ENCODE measurements at places on chromosomes 3 and 15.

DNA sequence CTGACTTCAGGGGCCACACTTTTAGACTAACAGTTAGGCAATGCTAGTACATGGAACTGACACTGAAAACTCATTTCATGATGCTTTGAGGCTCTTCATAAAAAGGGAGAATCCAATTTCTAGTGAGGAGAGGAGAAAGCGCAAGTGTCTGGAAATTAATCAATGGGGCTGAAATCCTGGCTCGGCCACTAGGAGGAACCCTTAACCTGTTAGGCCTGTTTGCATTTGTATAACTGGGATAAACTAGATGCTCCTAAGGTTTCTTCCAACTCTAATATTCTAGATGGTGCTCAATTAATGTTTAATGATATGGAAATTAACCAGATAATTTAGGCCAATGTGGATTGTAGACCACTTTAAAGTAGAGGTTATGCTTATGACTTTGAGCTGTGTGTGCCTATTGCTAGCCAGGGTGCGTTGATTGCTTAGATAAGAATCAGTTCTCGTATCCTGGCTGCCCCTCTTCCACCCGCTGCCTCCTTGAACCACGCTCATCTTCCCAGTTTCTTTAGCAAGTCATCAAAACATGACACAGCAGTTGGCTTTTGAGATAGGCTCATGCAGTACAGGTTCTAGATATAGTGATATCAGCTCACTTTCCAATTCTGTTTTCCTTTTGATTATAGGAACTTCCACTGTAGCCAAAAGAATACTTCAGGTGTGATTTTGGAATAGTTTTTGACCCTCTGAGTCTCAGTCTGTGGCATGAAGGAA is 16.8 kb upstream of the CRBN start:
- peak; percentile 65 for DNase-seq

DNA sequence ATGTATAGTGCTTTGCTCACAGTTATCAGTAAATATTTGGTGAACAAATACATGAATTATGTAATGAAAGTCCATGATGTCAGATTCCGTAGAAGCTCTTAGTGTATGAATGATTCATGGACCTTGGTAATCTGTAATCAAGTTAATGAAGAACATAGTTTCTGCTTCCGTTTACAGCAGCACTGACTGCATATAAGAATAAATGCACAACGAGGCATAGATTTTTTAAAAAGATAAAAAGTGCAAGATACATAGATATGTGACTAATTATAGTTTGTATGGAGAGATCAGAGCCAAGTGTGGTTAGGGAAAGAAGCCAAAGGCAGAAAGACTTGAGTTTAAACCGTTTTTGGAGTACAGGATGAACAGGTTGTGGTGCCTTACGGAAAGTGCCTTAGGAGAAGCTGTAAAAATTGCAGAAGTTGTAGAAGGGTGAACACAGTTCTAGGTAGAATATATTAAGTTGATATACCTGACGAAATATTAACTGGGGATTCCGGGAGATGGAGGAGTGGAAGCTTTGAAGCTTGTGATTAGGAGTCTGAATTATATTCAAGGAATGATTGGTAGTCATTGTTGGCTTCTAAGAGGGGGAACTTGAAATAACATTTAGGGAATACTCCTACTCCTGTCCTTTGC is 293.1 kb downstream of the NLGN1 start:
- DNase-seq = no peak

DNA sequence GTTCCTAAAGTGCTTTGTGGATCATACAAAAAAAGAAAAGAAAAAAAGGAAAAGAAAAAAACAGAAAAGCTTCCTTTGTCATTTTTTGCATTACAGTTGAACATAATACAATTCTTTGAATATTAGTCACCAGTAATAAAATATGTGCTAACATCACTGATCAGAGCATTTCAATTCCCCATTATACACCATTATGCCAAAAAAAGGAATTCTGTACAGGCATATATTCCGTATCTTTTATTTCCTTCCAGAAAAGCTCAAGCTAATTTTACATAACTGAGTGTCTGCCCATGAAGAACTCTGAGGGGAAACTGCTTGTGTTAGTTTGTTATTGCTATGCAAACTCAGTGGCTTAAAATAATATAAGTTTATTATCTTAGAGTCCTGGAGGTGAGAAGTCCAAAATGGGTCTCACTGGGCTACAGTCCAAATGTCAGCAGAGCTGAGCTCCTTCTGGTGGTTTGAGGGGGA is 377.9 kb downstream of the GAP43 start:
- no peak for DNase-seq

- no peak for DNase-seq
These were observed 6.5 kb upstream of the CPEB1 start for GRCh38 chr15:82653483-82654168.

DNA sequence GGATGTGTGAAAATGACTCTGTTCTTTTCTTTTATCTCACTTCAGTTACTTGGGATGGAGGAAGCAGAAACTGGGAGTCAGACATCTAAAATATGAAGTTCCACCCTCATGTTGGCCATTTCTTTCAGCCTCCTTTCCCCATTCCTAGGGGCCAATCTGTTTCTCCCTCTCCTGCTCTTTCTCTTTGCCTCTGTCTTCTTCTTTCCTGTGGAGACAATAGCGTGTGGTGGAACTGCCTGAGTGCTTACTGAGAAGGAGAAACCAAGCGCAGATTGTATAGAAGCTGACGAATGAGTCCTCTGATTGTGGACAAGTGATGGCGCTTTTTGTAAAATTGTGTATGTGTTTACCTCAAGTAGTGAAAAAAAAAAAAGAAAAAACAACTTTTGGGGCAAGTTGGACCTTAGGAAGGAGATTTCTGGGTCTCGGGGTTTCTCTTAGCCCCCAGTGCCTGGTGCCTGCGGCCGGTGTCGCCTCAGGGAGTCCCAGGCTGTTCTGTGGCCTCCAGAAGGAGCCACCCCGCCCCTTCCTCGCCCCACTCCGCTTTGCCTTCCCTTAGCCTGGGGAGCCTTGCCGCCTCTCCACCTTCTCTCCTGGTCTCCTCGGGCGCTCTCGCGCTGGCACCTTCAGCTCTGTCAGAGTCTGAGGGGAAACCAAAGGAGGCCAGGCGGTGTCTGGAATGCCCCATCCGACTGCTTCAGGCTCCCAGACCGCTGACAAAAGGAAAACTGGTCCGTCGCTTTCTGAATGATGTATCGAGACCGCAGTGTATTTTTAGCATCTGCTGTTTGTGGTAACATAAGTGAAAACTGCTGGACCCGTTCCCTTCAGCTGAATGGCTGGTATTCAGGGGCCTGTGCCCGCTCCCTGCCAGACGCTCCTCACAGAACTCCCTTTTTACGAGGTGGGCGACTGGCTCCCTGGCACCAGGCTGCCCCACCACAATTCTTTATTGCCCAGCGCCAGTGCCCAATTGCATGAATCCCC is 30.1 kb downstream of the SCG5 start:
- peak; percentile 45 for DNase-seq

DNA sequence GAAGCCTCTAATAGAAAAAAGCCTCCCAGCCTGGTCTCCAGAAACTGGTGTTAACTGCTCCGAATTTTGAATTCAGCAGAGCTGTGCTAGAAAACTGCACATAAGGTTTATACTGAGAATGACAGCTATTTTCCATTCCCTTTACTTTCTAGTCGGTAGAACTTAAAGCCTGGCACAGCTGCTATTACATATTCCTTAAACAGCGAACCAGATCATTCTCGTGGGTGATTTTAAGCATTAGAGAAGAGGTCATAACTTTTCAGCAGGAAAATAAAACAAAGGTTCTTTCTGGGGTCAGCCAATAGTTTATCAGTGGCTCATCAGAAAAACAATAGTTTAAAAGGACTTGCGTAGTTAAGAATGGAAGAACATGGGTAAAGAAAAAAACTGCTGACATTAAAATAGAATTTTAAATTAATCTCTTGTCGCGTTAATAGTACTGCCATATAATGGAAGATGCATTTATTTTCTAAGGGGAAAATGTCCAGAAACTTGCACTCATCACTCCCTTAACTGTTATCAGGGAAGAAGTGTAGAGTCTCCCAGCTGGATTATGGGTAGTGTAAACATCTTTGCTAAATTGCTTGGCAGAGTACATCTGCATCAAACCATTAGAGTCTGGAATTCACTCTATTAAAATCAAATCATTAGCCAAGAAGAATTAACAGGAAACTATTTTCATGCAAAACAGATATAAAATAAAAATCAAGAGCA is 7.9 kb downstream of the VGLL4 start:
- DNase-seq = no peak

DNA sequence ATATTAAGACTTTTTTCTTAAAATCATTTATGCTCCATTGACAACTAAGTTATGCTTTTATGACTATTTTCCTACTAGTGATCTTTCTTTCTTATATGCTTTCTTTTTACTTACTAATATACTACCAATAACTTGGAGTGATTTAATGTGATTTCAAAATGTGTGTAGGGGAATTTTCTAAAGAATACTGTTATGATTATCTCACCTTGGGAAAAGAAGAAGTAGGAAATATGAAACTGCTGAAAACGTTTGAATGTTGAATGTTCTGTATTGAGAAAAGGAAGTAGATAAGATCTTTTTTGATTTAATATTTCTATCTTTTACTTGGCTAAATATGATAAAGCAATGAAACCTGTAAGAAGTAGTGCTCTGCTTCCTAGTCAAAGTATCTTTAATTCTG is 7.8 kb upstream of the CD200R1 start:
- DNase-seq = no peak

- DNase-seq = no peak
These were observed 75.0 kb upstream of the GCNT3 start for GRCh38 chr15:59536553-59536952.

GRCh38 chr3:197680955-197681521 is 55.7 kb downstream of the RUBCN start:
- DNase-seq = no peak

DNA sequence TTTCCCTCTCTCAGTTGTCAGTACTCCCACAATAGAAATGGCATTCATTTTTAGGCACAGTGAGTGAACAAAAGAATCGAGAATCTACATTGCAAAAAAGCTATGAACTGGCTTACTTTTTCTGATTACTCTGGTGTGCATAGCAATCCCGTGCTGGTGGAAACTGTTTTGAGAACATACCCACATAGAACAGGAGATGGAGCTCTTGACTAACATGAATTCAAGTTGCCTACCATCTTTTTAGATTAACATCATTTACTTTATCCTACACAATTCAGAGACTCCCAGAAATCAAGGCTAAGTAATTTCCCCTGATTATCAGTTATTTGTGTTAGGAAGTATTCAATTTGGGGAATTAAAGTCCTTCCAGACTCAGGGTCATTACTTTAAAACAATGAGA is 326.6 kb downstream of the ARPP21 start:
- peak; percentile 75 for DNase-seq

GRCh38 chr3:62818347-62818746 is 56.9 kb downstream of the CADPS start:
- DNase-seq = no peak

- DNase-seq = no peak
These were observed 83.7 kb downstream of the BCHE start for GRCh38 chr3:165753560-165753959.

GRCh38 chr3:175222356-175222755 is 363.2 kb downstream of the NAALADL2 start:
- DNase-seq = no peak

GRCh38 chr3:17190353-17191078 is 305.8 kb downstream of the PLCL2 start:
- DNase-seq = no peak

DNA sequence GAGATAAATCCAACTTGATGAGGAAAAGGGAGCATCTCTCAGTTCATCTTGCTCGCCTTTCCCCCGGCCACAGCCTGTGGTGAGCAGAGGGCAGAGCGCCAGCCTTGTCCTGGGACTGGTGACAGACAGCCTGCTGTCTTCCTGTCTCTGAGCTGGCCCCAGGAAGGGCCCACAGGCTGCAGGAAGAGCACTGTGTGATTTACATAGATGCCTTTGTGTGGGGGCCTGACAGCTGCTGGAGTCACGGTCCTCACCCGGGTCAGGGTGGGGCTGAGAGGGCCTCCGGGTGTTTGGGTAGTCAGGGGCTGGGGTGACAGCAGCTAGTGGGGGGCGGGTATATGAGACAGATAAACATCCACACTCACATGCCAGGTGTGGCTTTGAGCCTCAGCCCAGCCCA is 29.3 kb downstream of the PLA2G4D start:
- no peak for DNase-seq

Data from eye (tissue), 1 donor.